ENCODE measurements at places on chromosomes 7 and 10.

GRCh38 chr10:26384600-26384999, 53.5 kb upstream of the APBB1IP start:
- no peak for DNase-seq

GRCh38 chr10:92847202-92847864, 987 bp upstream of the EXOC6 start:
- no peak for DNase-seq

- no peak for DNase-seq
Measured at GRCh38 chr7:28520074-28521015, 108.0 kb downstream of the CREB5 start.

DNA sequence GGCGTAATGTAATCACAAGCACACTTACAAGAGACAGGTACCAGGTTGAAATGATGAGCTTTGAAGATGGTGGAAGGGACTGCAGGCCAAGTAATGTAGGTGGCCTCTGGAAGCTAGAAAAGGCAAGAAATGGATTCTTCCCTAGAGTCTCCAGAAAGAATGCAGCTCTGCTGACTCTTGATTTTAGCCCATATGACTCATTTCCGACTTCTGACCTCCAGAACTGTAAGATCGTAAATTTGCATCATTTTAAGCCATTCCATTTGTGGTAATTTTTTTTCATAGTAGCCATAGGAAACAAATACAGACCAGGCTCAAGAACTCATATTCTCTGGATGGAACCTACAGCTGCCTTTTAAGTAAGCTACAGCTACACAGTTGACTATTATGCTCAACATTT, 315.5 kb downstream of the MAGI2 start:
- no peak for DNase-seq

DNA sequence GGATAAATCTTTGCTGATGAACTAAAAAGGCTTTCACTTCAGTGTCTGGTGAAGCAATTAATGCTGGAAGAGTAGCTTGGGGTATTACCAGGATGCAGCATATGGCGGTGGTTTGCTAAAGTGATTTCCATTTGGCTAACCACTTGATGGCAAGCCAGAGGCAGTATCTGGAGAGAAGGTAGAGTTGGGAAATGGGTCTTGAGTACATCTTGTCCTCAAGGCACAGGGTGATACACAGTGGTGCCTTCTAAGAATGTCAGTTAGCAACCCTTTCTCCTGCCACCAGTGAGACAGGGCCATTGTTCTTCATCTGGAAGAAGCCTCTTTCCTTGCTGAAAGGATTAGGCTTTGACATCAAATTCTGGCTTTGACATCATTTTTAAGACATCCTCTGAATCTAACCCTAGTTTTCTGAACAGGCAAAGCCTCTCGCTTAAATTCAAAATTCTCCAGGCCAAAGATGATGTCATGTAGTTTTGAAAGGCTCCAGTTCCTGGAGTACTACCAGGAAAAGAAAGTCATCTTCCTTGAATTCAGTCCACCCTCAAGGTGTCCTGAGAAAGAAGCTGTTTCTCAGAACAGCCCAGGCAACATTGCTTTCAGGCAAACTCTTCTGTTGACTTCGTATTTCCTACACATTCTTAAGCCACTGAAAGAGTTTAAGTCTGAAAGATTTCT, 162.4 kb downstream of the ARID5B start:
- DNase-seq = no peak
